Fibroblast of skin of right quadriceps (primary cell): ENCODE measurements at places on chromosomes 3 and 15.
A peak's percentile ranks its signal among the peaks of the same experiment; 100 is the strongest.

- peak; percentile 34 for DNase-seq
These were observed 726.4 kb upstream of the SGO1 start for GRCh38 chr3:20912406-20912805.

- peak; percentile 60 for DNase-seq
These were observed 17.5 kb upstream of the FANCD2 start for GRCh38 chr3:10008588-10009344.

DNA sequence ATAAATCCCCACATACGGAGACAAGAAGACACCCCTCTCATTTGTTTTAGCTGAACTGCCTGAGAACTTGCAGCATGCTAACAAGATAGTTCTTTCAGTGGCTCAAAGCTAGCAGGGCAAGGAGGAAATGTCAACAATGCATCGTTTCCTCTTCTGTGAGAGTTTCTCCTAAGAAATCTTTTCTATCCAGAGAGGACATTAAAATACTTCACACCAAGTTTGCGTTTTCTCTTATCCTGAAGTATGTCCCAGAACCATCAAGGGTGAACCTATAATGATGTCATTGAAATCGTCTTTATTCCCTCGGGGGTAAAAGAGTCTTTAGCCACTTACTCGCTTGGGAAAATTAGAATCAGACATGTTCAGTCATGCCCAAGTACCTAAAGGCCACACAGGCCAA is 541.7 kb upstream of the MDFIC2 start:
- DNase-seq = no peak

DNA sequence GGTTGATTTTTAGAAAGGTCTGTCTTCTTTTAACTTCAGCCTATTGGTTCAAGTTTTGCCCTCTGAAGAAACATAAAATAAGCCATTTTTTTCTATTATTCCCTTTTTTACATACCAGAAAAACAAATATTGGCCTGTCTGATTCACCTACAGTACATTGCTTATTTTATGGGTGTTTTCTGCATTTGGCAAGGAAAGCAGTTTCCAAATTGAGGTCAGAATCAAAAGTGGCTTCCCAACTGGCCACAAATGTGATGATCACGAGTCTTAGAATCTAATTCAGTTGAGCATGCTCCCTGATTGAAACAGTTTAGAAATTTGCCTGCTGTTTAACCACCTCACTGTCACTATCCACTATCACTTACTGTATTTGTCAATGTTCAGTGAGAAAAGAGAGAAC is 106.9 kb upstream of the CHMP2B start:
- DNase-seq = no peak

GRCh38 chr3:50924638-50925037 is 249.9 kb downstream of the DOCK3 start:
- DNase-seq = no peak

DNA sequence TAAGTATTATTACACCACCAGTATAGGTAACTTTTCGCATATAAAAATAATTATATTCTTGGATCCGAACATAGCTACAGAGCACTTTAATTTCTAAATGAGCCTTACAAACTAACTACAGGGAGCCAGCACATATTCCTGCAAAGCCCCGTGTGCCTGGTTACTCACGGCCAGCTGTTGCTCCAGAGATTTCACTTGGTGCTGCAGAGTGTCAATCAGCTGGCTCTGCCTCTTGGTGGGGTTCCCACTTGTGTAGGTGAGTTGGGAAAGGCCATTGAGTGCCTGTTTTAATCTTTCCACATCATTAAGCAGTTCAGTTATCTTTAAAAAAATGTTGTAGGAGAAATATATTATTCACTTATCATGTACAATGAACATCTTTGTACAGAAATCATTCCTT is 98.9 kb downstream of the UACA start:
- no peak for DNase-seq

- no peak for DNase-seq
These were observed 104.9 kb upstream of the ZBED2 start for GRCh38 chr3:111700054-111700453.

- DNase-seq = no peak
These were observed 117.6 kb downstream of the FEZF2 start for GRCh38 chr3:62255758-62256157.

DNA sequence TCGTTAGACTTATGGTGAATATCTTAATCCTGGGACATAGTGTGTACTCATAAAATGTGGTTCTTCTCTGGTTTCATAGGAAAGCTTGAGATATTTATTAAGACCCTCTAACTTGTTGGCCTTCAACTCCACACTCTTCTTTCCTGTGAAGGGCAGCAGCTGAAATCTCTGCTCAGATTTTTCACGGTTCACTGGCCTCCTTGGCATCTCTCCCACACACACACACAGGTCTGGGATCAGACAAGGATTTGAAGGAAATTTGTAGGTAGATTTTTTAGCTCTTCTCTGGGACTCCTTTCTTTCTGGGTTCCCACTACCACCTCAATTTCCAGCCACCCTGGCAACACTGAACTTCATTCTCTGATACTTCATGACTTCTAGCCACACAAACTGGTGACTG is 70.2 kb downstream of the MYRIP start:
- DNase-seq = no peak

DNA sequence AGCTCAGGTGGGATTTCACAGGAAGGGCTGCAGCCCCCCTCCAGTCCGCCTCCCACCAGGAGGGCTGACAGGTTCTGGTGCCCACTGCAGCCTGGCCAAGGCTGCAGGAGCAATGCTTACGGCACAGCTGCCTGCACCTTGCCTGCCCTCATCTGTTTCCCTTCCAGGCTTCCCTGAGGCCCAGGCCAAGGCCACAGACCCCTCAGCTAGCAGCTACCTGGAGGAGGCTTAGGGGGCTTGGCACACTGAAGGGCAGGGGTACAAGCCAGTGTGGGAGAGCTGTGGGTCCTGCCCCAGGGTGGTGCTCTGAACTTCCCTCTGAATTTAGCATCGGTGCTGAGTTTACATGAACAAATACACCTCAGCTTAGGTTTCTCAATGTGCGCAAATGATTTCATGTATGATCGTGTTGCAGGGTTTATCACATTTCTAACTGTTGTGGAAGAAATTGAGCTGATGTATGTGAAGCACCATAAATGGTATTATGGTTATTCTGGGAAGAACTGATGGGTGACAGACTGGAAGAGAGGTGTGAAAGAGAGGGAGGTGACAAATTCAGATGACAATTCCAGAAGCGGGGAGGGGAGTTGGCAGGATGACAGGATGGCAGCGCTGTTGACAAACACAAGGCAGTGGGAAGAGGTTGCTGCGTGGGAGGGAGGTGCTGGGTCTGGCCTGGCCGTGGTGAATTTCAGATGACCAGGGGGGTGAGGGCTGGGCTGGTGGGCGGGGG is 6.1 kb downstream of the RHCG start:
- DNase-seq = no peak

GRCh38 chr3:30711151-30711550 is 104.8 kb downstream of the TGFBR2 start:
- DNase-seq = no peak

GRCh38 chr3:171620825-171621434 is 160.7 kb upstream of the TNIK start:
- peak; percentile 66 for DNase-seq

DNA sequence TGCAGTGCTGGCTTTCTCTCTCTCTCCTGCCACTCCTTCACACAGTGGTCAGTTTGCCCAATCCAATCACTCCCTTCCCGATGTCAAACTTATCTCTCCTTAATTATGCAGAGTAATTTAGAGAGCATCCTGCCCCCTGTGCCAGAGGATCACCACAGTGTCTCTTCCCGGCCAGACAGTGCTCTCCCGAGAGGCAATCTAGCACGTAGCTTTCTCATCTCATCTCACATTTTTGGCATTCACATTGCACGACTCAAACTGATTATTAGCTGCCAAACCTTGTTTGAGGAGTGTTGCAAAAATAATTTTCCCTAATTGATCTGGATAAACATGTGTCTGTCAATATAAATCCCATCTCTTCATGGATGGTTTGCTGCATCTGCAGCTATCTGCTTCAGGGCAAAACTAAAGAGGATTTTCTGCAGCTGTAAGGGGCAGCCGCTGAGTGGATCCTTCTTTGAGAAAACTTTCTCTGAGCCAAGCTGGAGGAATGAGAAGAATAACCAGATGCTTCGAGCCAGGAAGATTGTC is 37.8 kb downstream of the SSUH2 start:
- peak; percentile 27 for DNase-seq

DNA sequence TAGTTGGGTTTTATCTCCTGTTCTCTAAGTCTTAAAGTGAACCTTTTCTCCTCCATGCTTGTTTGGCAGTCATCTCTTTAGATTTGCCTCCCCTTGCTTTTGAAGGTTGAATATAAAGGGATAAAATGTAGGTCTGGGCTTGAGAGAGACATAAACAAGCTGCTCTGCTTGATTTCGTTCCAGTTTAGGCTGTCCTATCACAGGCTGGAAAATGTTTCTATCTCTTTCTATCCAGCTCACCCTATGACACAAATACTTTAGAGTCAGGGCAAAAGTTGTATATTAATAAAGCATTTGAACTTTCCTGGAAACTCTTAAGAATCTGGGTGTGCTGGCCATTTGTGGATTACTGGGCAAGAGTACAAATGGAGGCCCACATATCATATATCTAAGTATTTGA is 29.5 kb upstream of the ZBBX start:
- no peak for DNase-seq

- no peak for DNase-seq
These were observed at the start of gene VILL for GRCh38 chr3:37990527-37990926. TSS of gene VILL (plus strand) at chr3:37990786. CDS start at chr3:37993673, 2,887 bp downstream.

DNA sequence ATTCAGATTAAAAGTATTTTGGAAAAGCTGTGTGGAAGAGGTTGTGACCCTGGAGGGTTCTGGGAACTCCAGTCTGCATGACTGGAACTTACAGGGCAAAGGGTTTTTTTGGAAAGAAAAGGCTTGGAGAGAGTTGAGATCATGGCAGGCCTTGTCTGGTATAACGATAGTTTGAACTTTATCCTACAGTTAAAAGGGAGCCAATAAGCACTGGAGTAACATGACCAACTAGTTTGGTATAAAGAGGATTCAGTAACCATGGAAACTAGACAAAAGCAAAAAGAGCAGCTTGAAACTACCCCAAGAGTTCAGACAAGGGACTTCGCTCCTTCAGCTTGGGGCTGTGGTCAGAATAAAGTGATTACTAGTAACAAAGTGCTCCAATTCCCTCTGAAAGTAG is 151.2 kb upstream of the TMCO5A start:
- no peak for DNase-seq

DNA sequence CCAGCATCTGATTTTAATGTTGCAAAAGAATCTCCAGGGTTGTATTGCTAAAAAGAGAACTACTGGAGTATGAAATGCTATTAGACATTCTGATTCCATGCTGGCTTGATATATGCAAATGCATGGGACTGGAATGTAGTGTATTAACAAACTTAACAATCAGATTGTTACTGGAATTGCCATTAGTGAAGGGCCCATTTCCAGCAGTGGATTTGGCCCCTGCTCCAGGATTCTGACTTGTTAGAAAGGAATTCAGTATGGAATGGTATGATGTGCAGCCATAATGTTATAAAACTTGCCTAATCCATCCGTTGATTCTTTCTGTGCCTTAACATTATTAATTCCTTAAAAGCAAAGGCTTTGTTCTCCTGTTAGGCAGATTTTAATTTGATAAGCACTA is 7.9 kb downstream of the ARRDC4 start:
- DNase-seq = peak; percentile 93

DNA sequence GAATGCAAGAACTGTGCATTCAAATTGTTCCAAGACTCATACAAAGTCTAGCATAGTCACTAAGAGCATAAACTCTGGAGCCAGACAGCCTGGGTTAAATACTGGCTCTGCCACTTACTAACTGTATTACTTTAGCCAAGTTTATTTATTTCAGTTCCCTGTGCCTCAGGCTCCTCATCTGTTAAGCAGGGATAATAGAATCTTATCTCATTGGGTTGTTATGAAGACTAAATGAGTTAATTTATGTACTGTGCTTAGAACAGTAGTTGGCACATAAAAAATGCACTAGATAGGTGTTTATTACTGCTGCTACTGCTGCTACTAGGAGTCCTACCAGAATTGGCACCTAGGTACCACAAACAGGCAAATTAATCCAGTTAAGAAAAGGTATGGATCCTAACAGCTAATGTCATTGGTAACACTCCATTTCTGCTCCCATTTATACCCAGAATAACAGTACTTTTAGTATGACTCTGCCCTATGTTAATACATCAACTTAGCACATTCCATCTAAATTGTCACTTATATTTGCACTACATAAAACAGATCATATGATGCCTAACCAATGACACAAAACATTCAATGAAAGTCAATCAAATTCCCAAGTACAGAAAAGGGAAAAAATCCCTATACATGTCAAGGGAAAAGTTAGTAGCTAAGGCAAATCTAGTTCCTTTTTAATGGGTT is 45.7 kb downstream of the GSK3B start:
- DNase-seq = no peak

DNA sequence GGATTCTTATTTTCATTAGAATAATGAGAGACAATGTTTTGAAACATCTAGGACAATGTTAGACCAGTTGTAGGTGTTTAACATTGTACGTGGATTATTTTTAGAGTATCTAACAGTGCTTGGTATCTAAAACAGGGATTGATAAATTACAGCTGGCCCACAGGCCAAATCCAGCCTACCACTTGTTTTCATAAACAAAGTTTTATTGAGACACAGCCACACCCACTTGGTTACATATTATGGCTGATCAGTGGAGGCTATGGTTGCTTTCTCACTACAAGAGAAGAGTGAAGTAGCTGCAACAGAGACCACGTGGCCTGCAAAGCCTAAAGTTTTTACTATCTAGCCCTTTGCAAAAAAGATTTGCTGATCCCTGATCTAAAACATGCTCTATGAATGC is 223.1 kb upstream of the CTNNB1 start:
- no peak for DNase-seq

DNA sequence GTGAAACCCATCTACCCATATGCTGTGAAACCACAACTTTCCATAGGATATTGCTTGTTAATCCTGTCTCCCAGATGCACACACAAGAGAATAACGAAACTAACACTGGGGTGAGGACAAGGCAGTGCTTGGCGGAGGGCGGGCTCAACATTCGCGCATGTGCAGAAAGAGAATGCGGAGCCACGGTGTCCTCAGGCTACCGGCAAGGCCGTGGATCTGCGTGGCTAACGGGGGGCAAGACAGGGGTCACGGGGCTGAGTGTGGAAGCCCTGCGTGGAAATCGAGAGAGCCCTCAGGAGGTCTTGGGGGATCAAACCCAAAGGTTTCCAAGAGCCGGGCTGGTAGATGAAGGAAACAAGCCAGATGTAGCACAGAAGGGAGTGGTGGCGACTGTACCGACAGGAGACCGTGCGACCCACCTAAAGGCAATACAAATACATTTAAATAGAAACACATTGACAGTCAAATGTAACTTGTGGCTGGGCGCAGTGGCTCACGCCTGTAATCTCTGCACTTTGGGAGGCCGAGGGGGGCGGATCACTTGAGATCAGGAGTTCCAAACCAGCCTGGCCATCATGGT is 48.5 kb upstream of the TRA2B start:
- DNase-seq = peak; percentile 64

DNA sequence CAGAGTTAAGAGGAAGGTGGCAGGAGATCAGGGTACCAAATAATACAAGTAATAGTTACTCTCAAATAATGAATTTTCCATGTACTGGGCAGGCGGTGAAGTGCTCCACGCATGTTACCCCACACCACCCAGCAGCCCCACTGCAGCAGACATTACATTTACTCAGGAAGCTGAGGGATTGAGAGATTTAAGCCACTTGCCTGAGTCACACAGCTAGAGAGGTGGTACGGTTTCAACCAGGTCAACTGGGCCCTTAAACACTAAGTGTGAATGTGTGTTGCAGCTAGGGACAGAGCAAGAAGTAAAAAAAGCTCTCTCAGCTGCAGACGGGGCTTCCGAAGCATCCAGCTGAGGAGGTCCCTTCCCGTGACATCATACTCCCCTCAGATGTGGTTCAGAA is 91.3 kb downstream of the PRICKLE2 start:
- DNase-seq = peak; percentile 22
